ENCODE measurements at places on chromosomes 16 and 17.

DNA sequence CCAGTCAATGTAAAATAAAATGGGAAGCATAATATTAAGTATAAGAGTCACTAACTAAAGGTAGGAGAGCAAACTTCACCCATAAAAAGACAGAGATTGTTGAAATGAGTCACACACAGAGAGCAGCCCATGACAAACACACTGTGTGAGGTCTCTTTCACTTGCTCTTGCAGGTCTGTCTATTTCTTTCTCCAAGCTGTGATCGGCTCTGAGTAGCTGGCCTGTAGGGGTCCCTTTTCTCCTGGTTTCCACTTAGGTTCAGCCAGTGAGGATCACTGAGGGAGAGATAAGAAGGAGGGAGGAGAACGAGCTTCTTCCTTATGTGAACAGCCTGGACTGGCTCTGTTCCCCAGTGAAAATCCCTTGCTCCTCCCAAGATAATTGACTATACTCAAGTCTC is 133.7 kb upstream of the HS3ST3A1 start:
- no peak for DNase-seq

- DNase-seq, result no peak
Measured at GRCh38 chr17:3503285-3503684, 27.5 kb downstream of the ASPA start.

- DNase-seq, result peak; percentile 92
Measured at GRCh38 chr16:69424053-69424934, at the start of gene CYB5B. Gene CYB5B, plus strand, starts transcription at chr16:69424619. Its CDS starts 65 bp downstream, at chr16:69424684.

DNA sequence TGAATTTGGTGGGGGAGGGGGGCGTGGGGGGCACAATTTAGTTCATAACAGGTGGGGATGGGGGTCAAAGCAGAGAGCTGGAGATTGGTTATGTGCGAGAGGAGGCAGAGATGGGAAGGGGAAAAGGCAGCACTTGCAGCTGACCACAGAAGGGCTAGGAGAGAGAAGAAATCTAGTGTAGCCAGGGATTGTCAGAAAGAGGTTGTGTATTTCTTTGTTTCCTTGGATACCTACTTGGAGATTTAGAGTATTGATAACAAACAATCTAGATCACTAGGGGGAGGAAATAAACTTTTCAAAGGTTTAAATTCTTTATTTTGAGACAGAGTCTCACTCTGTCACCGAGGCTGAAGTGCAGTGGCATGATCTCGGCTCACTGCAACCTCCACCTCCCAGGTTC is 47.1 kb upstream of the YPEL2 start:
- DNase-seq, result no peak

GRCh38 chr16:49740256-49740655 is 115.7 kb downstream of the ZNF423 start:
- DNase-seq, result no peak

- DNase-seq, result no peak
Measured at GRCh38 chr16:68190736-68191510, 45.0 kb downstream of the ESRP2 start.

DNA sequence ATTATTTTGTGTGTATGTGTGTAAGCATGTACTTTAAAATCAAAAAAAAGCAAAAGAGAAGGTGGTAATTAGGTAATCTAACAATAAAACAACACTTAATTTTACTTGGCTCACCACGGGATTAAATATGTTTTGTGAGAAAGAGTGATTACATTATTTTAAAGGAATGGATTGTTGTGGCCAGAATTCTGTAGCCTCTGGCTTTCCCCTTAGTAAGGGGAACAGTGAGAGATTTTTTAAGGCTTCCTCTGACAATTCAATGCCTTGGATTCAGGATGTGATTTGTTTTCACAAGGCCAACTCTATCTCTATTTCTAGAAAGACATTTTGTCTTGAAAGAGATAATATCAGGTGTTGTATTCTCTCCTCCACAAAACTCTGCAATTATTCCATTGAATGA is 560.3 kb upstream of the CDH8 start:
- no peak for DNase-seq

DNA sequence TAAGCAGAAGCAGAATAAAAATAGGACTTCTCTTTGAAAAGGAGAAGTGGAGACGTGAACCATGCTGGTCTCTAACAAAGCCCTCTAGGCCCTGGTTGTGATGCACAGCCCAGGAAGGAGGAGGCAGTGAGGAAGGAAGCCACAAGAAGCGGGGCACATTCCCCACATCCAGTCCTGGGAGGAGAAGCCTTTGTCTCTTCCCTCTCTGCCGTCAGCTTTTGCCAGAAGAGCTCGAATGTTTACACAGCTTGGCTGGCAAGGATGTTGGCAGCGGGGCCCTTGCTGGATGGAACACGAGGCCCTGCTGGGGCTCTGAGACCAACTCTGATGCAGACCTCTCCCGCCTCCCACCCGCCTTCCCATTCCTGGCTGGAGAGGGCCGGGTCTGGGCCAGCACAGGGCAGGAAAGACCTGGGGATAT is 91.3 kb downstream of the MAF start:
- no peak for DNase-seq

DNA sequence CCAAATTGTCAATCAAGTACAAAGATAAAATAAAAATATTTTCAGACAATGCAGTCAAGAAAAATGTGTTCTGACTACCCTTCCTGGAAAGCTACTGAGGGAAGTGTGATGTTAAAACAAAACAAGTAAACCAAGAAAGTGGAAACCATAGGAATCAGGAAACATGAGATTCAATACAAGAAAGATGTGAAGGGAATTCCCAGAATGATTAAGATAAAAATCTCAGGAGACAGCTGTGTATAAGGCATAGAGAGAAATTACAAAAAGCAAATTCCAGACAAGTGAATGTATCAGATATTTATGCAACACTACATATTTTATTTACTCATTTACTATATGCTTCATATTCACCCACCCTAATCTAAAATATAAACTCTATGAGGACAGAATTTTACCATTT is 32.2 kb downstream of the TRIM37 start:
- no peak for DNase-seq

DNA sequence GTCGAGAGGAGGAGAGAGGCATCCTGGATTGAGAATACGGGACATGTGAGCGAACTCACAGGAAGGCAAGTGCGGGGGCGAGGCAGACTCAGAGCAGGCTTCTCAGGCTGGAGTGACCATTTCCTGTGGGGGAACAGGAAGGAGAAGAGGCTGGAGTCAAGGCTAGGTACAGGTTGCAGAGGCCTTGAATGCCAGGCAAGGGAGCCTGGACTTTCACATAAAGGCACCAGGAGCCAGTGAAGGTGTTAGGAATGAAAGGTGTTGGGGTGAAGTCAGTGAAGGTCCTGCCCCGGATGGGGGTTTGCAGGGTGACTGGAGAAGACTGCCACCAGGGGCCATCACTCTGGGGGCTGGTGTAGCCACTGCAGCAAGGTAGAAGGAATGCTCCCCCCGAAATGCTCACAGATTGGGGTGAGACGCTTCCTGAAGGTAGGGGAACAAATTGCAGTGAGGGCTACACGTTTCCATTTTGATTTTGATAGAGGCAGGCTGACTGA is 5.3 kb upstream of the GPRC5C start:
- DNase-seq, result no peak

DNA sequence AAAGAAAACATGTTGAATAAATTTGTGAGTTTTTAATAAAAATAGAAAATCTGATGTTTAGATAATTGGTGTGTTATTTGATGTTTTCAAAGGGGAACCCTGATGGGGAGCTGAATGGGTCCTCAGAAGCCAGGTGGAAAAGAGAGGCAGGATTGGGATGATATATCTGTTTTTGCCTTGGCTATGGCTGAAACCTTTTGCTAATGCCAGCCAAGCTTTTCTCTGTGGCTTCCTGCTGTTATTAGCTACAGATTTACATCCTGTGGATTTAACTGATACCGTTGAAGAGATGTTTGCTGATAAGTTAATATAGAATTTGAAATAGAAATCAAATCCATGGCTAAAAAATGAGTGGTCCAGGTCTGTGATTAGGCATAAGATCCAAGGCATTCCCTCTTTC is 4.2 kb upstream of the AATF start:
- DNase-seq, result no peak

- DNase-seq, result peak; percentile 82
Measured at GRCh38 chr17:45021607-45022287, 29.7 kb downstream of the DCAKD start.

DNA sequence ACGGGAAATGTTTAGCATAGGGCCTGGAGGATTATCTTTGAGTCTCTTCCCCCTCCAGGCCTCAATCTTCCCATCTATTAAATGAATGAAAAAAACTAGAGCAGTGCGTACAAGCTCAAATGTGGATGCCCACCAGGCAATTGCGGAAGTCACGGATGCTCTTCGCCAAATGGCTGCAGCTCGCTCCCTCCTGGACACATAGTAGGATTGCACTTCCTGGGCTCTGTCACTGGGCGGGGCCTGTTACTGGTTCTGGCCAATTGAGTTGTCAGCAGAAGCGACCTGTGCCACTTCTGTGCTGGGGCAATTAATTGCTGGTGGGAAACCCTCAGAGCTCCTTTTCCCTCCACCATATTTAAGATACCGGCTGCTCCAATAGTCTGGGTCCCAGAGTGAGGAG is 168.2 kb upstream of the IRX6 start:
- no peak for DNase-seq

GRCh38 chr17:56751145-56751738 is 82.5 kb downstream of the C17orf67 start:
- no peak for DNase-seq

- no peak for DNase-seq
Measured at GRCh38 chr17:61159221-61159814, 240.3 kb upstream of the TBX2 start.

DNA sequence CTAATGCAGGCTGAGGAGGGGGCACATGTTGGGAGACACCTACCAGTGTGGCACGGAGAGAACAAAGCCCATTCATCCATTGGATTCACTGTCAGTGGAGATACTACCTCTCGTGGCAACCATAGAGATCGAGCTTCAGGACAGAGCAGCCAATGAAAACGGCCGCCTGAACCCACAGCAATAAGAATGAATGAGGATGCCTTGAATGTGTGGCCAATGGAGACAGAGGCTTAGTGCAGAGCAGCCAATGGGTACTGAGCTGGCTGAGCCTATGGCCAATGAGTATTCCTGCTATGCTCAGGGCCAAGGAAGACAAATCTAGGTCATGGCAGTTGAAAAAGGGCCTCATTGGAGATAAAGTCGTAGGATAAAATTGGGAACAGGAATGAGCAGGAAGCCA is 10.9 kb downstream of the ARHGEF15 start:
- no peak for DNase-seq

DNA sequence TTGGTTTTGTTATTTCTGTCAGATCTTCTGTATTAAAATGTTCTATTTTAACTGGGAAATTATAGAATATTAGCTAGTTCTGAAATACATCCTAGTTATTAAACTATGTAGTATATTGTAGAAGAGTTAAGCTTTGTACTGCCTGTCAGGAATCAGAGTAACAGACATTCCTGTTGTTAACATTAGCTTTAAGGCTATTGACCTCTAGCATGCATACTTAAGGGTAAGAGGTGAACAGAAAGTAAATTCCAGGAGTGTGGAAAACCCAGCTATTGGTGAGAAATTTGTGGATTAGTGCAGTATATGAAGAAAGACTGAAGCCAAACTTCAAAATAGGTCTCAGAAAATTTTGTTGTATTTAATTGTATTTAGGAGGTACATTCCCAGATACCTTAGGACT is 111.3 kb downstream of the CHD9 start:
- DNase-seq, result no peak
